Astrocyte of the spinal cord (primary cell): ENCODE measurements at places on chromosomes 5 and 9.

GRCh38 chr9:88018101-88018500 lies 43.8 kb upstream of the CDK20 start:
- no peak for DNase-seq

- no peak for DNase-seq
Measured at GRCh38 chr5:53035868-53036381, 46.8 kb downstream of the ITGA2 start.

- DNase-seq: peak; percentile 83
Measured at GRCh38 chr9:124771867-124772679, 962 bp upstream of the NR6A1 start.

- DNase-seq: no peak
Measured at GRCh38 chr9:121818841-121819427, 167.5 kb downstream of the DAB2IP start.

- no peak for DNase-seq
Measured at GRCh38 chr5:140875085-140876065, at the start of gene PCDHA12. Gene PCDHA12 (plus strand): TSS chr5:140875308. CDS start chr5:140875473, 165 bp downstream.

DNA sequence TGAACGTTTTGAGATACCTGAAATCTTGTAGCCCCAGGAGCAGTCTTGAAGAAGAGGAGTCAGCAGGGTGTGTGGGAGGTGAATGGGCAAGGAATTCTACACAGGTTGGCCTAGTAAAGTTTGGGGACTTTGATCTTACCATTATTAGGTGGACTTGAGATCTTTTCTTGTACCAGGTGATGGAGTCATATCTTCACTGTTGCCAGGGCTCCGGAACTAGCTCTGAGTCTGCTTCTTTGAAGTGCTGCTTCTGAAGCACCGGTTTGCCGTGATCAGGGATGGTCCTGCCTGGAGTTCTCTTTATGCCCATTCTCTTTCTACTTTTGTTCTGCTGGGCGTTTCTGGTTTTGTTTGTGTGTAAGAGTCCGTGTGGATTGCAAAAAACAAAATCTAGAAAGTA lies 27.4 kb downstream of the RCL1 start:
- no peak for DNase-seq

GRCh38 chr5:173660481-173661280 lies 44.2 kb upstream of the BOD1 start:
- no peak for DNase-seq

DNA sequence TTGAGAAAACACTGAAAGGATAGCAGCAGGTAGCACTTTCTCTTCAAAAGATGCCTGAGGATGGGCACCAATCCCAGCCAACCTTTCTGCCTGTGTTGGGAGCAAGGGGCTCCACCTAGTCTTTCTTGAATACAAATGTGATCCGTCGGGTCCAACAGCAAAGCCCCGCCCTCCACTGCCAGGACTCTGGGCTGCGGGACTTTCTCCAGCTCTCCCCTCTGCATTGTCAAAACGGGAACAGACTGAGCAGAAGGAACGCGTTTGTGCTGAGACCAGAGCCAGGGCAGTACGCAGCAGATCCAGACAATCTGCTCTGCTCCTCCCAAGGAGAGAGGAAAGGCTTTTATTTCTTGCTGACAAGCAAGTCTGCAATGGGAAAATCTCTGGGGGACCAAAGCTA lies 139.7 kb downstream of the SEC61B start:
- DNase-seq: no peak
